Activated CD4-positive, alpha-beta T cell treated with anti-CD3 and anti-CD28 coated beads, Interleukin-2, amount 50 U/mL, for 48 hours (primary cell): ENCODE measurements at places on chromosomes 4 and X.

GRCh38 chrX:39477762-39478120 is 620.0 kb downstream of the BCOR start:
- no peak for DNase-seq

- no peak for DNase-seq
These were observed 57.0 kb downstream of the XAGE2 start for GRCh38 chrX:52425775-52426174.

DNA sequence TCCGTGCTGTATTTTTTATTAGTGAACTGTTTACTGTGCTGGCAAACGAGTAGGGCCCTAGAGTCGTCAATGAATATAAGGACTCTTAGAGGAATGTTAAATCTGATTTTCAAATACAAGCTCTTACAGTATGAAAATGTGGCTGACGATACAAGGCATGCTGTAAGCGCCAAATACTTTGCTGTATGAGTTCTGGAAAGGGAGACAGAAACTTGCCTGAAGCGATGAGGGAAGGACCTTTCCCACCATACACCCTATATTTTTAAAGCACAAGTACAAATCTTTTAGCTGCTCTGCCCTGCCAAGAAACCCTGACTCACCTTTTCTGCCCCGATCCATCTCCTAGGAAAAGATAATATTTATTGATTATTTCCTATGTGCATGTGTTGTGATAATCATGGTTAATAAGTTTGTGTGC is 15.7 kb upstream of the RUFY3 start:
- DNase-seq = no peak

DNA sequence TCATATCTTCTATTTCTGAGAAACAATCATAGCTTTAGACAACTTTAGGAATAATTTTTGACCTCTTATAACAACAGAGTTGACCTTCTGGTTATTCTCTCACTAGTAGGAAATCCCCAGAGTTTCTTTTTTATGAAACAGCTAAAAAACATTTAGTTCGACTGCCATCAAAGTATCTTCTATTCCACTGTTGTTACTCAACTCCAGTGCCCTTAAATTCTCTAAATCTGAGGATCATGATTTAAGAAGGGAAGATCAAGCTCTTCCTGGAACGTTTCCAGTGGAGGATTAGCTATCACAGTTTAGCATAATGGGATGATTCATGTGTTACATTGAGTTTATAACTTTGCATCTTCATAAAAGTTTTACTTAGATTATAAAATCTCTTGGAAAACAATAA is 134.9 kb upstream of the VEGFC start:
- no peak for DNase-seq

DNA sequence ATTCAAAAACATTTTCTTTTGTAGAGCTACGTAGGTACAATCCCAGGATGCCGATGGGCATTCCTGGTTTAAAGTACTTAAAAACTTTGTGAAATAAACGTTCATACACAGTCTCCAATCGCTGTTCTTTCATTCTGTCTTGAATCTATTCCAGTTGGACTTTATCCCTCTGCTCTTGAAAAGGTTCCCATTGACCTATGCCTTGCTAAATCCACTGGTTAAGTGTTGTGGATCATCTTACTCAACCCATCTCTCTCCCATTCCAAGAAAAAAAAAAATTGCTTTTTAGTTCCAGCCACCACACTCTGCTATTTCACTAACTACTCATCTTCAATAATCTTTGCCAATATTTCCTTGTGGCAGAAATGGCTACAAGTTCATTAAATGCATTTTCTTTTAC is 542.3 kb upstream of the GRIA3 start:
- DNase-seq = no peak

DNA sequence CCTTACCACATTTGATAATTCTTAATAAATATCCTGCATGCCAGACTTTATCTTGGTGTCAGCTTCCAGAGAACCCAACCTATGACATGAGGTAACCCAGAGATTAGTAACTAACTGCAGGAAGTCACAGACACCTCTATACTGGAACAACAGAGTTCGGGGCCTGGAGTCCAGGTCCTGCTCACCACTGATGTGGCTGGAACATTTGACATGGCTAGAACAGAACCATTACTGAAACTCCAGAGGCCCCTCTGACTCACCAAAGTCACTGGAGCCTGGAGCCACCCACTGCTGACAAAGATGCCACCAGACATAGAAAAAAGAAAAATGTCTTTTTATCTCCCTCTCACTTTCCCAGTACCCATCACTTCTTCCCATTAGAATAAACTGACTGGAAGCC is 403.7 kb downstream of the MID1IP1 start:
- peak; percentile 44 for DNase-seq

- DNase-seq = no peak
These were observed 10.0 kb upstream of the OPHN1 start for GRCh38 chrX:68443155-68443868.

DNA sequence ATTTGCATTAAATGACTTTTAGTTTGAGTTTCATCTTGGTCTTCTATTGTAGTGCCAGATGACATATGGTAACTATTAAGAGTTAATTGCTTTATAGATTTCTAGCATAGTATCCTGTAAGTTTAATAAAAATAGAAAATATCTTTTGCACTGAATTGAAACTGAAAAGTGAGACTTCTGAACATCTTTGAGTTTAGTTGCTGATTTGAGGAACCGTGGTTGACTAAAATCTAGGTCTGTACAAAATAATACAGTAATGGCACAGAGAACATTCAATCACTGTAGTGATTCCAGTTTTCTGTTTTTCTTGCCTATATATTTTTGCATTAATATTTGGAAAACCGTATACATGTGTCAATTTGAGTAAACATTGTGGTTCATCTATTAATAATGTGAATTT is 60.7 kb downstream of the SPATA4 start:
- no peak for DNase-seq

- no peak for DNase-seq
These were observed 49.3 kb upstream of the MED14 start for GRCh38 chrX:40784516-40785151.

- DNase-seq = no peak
These were observed 135.7 kb upstream of the MAMLD1 start for GRCh38 chrX:150227321-150227860.

DNA sequence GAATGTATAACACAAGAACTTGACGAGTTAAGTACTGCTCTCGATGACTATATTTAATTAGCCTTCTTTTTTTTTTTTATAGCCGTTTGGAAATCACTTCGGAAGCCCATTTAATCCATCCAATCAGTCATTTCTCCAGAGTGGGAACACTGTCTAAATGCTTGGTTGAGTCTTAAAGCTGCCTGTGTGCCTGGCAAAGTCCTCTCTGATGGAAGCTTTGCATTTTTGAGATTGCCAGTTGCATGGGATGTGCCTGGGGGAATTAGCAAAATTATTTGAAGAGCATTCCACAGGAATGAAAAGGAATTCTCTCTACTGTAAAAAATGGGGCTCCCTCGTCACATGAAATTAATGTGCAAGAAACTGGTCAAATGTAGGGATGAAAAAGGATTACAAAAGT is 398.8 kb upstream of the RPS6KA3 start:
- no peak for DNase-seq

DNA sequence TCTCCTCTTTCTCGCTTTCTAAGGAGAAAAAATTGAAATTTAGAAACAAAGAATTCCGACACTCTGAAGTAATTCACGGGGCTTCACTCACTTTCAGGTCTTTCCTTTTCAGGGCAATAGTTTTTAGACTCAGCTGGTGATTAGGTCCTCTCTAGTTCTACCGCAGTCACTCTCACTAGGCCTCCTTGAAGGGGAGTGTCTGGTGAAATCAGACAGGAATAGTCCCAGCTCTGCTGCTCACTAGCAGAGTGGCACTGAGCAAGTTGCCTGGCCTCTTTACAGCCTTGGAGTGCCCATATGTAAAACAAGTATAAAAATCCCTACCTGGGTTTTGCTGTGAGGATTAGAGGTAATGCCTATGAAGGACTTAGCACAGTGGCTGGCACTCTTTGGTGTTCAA is 64.1 kb downstream of the NEUROG2 start:
- DNase-seq = no peak

DNA sequence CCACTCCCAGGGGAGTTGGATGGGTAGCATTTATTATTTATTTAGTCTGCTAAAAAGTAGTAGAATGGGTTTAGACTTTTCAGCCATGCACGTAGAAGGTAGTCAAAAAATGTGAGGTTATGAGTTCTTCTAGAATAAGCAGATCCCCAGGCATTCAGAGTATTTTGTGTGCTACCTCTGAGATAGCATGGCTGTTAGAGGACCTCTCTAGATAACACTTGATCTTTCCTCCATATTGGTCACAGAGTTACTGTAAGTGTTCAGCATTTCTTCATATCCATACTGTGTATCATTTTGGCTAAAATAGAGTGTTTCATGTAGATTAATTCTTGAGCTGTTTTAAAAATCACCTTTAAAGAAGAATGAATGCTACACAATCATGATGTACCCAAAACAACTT is 58.4 kb downstream of the KLHL5 start:
- DNase-seq = no peak

- DNase-seq = no peak
These were observed 26.7 kb downstream of the ANKRD50 start for GRCh38 chr4:124685851-124686250.

- DNase-seq = no peak
These were observed 8.7 kb downstream of the PYURF start for GRCh38 chr4:88514557-88515511.

GRCh38 chr4:74304095-74304625 is 4.1 kb upstream of the EPGN start:
- no peak for DNase-seq

- DNase-seq = peak; percentile 45
These were observed 65.8 kb upstream of the MSN start for GRCh38 chrX:65601530-65602220.

DNA sequence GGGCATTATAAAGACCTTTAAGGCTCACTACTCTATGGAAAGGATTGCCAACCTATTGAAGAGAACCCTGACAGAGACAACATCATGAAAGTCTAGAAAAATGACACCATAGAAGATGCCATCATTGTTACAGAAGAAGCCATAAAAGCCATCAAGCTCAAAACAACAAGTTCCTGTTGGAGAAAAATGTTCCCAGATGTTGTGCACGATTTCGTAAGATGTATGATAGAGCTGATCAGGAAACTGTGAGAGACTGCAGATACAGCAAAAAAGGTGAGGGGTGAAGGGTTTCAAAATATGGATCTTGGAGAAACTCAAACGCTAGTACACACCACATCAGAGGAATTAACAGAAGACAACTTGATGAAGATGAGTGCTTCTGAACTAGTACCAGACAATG is 53.3 kb downstream of the WDFY3 start:
- DNase-seq = no peak

DNA sequence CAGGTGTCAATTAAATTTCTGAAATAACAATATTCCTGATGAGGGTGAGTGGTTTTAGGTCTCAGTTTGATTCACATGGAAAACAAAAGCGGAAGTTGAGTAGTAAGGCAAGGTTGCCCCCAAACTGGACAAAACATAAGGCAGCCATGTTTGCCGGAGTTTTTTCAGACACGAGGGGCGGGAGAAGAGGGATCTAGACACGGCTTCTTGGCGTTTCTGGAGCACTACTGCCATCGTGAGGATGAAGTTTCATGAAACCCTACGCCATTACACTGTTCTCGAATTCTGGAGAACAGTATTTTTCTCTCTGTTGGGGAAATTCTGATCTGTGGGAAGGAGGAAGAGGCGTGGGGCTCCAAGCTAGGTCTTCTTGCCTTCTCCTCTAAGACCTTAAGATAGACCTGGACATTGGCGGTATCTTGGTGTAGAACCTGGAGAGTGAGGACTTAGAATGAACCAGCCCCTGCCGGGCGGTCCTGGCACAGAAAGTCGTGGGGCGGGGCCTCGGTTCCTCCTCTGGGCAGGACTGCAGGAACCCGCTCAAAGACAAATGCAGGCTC is 160.3 kb downstream of the OR13H1 start:
- no peak for DNase-seq
